Fibroblast of pulmonary artery (primary cell): ENCODE measurements at places on chromosomes 1 and 21.

- peak; percentile 22 for DNase-seq
Observed at GRCh38 chr21:36030581-36031189, 29.6 kb downstream of the SETD4 start.

GRCh38 chr21:42725416-42725930 is 72.1 kb downstream of the PDE9A start:
- DNase-seq: no peak

GRCh38 chr1:212566522-212567479 is 41.8 kb upstream of the ATF3 start:
- DNase-seq: peak; percentile 57

- DNase-seq: no peak
Observed at GRCh38 chr1:20660363-20660762, 806 bp downstream of the DDOST start.

GRCh38 chr1:202086579-202087350 is 36.0 kb upstream of the GPR37L1 start:
- DNase-seq: no peak

- no peak for DNase-seq
Observed at GRCh38 chr1:60657926-60658325, 424.4 kb upstream of the NFIA start.

GRCh38 chr1:86703696-86704457 is 499 bp upstream of the SH3GLB1 start:
- no peak for DNase-seq

DNA sequence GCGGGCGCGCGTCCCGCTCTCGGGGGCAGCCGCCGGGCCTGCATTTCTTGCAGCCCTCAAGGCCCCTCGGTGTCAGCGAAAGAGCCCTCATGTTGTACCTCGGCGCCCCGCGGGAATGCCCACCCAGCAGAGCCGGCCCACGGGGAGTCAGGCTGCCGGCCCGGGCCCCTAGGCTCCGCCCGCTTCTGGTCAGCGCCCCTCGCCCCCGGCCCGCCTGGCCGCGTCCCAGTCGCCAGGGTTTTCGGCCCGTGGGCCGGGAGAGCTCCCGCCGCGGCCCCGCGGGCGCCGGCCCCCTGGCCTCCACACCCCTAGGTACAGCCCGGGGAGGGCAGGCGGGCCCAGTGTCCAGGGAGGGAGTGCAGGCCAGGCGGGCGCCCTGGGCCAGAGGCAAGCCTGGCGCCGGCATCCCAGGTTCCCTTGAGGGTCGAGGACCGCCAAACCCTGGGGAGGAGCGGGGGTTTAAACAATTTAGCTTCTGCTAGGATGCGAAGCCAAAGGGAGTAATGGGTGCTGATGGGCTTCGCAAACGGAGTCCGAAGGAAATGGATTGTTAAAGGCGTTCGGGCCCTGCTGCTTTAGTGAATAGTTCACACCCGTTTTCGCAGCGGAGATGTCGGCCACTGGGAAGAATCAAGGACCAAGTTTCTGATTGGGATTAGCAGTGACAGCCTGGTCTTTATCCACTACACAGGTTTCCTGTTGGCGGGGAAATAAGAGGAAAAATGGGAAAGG is 486 bp upstream of the KCNA3 start:
- DNase-seq: no peak

DNA sequence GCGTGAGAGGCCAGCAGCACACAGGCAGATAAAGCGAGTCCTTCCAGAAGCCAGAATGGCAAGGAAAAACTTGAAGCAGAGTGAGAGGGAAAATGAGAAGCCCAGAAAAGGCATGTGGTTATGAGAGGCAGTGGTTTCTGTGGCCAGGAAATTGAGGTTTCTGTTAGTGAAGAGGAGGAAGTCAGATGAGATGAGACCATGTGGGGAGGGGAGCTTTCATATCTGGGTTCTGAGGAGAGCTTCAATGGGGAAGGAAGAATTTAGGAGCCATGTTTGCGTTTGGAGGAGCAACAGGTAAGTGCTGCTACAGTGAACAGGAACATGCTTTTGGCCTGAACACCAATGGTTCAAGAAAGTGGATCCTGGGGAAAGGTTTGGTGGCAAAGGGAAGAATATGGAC is 6.1 kb upstream of the CD1A start:
- DNase-seq: no peak

- DNase-seq: peak; percentile 13
Observed at GRCh38 chr1:174428033-174428432, 19.7 kb upstream of the GPR52 start.

- DNase-seq: peak; percentile 39
Observed at GRCh38 chr1:9842781-9843575, 19.2 kb upstream of the CLSTN1 start.

DNA sequence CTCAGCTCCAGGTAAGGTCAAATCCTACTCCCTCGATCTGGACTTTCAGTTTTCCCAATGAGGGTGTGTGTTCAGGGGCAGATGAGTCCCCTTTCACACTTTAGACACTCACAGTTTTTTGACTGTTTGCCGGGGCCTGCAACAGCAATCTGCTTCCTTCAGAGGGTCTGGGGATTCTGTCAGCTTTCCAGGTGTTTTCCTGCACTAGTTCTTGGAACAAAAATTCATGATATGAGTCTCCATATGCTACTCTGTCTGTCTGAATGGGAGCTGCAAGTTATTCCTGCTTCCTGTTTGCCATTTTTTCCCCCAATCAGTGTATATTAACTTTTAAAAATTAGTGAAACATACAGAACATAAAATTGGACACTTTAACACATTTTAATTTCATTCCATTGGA is 24.3 kb downstream of the CYP4B1 start:
- no peak for DNase-seq

- DNase-seq: no peak
Observed at GRCh38 chr1:87146986-87147385, 181.7 kb upstream of the LMO4 start.
